ENCODE measurements at places on chromosomes 13 and 19.

GRCh38 chr13:43268632-43269031, 245.2 kb downstream of the DNAJC15 start:
- DNase-seq, result no peak

- no peak for DNase-seq
Measured at GRCh38 chr19:50362656-50363424, 2.6 kb downstream of the NAPSA start.

GRCh38 chr19:4831304-4831978, at the start of gene TICAM1:
Gene TICAM1 (minus strand): TSS chr19:4831712. CDS start chr19:4818377, 13,335 bp downstream.
- DNase-seq, result peak; percentile 83

DNA sequence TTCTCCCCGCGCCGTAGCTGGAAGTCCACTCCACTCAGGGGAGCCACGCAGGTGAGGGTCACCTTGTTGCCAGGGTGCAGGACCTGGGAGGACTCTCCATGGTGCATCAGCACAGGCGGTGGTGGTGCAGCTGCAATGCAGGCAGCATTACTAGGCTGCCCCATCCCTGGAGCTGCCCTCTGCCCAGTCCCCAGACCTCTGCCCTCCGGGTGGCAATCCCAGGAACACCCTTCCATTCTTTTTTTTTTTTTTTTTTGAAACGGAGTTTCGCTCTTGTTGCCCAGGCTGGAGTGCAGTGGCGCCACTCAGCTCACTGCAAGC, 1.8 kb downstream of the A1BG start:
- DNase-seq, result no peak

DNA sequence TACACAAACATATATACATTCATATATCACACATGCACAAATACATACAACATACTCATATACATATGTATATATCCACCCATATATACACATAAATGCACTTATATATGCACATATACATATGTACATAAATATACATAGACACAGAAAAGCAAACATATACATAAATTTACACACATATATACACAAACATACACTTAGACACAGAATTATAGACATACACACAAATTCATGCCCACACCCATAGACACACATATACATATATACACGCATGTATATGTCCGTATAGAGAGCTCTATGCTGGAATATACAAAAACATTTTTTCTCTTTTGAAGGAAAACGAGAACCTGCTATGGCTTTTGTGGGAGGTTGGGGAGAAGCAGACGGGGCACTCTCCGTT, 20.6 kb downstream of the PNMA8A start:
- no peak for DNase-seq

DNA sequence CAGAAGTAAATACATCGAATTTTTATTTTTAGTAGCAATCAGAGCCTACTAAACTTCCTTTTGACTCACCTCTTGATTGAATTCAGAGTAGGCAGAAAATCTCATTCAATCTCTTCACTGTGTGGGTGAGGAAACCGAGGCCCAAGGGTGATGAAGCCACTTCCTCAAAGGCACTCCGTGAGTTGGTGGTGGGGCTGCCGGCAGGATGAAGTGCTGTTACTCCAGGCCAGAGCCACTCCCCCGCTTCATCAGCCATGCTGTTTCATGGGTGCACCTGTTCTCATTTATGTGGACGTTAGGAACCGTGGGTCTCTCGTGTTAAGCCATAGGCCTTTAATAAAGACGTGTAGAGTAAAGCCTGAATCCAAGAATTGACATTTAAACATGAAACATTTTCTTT, 13.2 kb downstream of the ING1 start:
- DNase-seq, result no peak

DNA sequence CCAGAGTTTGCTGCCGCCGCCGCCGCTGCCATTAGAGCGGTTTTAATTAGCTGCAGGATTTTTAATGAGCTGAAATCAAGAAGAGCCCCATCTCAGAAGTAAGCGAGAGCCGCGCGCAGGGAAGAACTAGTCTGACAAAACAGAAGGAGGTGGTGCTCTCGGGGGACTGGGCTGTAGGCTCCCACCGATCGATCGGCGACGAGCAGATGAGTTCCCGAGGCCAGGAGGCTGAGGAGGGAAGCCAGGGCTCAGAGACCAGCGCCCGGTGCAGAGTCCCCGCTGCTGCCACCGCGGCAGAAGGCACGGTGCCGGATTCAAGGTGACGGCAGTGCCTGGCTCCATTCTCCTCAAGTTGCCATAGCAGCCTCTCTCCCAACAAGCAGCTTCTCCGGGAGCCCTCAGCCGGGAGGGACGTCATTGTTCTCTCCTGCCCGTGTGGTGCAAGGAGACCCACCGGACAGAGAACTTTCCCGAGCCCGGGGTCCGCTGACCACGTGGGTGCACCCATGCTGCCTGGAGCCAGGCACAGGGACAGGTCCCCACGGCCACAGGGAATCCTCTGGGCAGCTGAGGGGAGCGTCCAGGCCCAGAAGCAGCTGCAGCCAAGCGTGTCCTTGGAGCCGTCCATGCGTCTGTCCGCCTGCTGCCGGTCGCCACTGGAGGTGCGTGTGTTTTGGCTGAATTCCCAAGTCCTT, 62.9 kb downstream of the CHST8 start:
- DNase-seq, result no peak

DNA sequence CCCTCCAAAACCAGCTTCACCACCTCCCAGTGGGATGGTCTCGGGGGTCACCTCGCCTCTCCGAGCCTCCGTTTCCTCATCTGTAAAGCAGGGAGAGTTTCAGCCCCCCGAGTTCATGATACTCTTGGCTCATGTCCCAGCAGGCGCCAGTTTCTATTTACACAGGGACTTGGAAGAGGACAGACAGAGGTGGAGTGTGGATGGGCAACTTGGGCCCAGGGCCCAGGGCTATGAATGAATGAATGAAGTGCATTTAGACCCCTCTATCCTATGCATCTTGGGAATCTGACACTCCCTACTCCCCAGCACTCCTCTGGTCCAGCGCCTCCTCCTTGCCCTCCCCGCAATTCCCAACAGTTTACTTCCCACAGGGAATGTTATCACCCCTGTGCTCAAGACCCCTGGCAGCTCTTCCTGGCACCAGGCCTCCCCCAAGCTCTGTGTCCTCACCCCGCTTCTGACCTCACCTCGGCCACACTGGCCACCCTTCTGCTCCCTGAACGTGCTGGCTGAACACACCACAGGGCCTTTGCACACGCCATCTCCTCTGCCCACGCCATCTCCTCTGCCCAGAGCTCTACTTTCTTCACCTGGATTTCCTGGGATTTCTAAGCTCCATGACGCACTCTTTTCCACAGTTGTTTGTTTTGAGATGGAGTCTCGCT, 4.9 kb upstream of the C2CD4C start:
- DNase-seq, result no peak

DNA sequence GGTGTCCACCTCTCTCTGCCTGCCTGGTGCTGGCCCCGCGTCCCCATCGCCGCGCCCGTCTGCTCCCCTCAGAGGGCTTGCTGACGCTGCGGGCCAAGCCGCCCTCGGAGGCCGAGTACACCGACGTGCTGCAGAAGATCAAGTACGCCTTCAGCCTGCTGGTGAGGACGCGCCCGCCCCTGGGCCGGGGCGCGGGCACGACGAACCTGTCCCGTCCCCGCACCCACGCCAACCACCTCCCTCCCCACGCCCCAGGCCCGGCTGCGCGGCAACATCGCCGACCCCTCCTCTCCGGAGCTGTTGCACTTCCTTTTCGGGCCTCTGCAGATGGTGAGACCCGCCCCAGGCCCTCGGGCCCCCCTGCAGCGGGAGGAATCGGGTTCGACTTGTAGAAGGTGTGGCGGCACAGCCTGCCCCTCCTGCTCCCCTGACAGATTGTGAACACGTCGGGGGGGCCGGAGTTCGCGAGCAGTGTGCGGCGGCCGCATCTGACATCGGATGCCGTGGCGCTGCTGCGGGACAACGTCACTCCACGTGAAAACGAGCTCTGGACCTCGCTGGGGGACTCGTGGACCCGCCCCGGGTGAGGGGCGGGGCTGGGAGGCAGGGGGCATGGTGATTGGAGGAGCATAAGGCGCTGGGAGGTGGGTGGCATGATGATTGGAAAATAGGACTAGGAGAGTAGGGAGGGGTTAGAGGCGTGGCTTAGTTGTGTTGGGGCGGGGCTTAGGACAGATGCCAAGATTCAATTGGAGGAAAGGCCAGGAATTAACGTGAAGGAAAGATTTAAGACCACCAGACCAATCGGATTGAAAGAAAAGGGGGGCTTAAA, 6.6 kb downstream of the EPS8L1 start:
- DNase-seq, result no peak

- DNase-seq, result no peak
Measured at GRCh38 chr13:42895776-42896175, 96.3 kb downstream of the EPSTI1 start.

DNA sequence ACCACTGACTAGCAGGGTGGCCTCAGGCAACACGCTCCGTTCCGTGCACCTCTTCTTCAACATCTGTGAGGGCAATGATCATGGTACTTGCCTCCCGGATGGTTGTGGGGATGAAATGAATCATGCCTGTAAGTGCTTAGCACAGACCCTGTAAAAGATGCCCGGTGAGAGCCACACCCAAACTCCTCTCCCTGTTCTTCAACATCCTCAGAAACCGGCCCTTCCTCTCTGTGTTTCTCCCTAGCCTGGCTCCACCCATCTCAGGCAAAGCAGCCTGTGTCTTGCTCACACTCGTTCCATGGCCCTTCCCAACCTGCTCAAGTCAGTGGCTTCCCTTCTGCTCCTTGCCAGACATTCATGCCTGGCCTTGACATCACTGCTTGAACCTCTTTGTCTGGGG, 5.8 kb upstream of the DMKN start:
- no peak for DNase-seq

DNA sequence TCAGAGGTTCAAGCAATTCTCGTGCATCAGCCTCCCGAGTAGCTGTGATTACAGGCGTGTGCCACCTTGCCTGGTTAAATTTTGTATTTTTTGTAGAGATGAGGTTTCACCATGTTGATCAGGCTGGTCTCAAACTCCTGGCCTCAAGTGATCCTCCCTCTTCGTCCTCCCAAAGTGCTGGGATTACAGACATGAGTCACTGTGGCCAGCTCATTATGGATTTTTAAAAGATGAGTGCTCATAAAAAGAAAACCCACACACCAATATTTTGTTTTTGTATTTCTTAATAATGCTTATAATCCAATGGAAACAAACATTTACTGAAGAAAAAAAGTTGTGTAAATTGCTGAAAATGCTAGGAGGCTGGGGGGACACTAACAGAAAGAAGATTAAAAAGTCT, 5.0 kb upstream of the MICU2 start:
- DNase-seq, result no peak

Data from left ventricle myocardium inferior (tissue), 1 donor.